Vagina (tissue), 2 donors: ENCODE measurements at places on chromosomes 6 and 20. TPM values are rescaled to one million over a fixed set of nuclear protein-coding genes. Genes with fewer than 3 reads are reported as not detected.

DNA sequence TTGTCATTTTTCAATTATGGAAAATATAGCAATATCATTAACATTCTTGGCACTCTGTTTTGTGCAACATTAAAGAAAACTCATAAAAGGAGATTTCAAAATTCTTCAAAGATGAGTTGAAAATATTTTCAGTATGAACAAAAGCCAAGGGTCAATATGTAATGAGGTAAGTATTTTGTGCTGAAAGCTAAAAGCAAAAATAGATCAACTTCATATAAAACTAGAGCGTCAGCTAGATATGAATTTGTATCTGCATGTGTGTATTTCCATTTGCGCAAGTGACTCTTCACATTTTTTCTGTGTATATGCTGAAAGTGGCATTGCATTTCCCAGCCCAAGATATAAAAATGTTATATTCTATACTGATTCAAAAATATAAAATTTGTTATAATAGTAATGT lies 492.1 kb upstream of the EYS start:
- no peak for DNase-seq
- no peak overlapping the region for H3K27ac ChIP-seq
- no peaks in the 10 kb centered on the region for H3K4me1 ChIP-seq
- no peak overlapping the region for H3K4me3 ChIP-seq
- no peaks in the 10 kb centered on the region for H3K36me3 ChIP-seq
- no peaks in the 10 kb centered on the region for H3K27me3 ChIP-seq

- no peaks in the 10 kb centered on the region for H3K27me3 ChIP-seq
- peaks cover 13% of the 10 kb centered on the region for H3K4me1 ChIP-seq
- no peak overlapping the region for H3K4me3 ChIP-seq
- DNase-seq = no peak
Observed at GRCh38 chr20:56793916-56794315, 164.8 kb downstream of the TFAP2C start.

DNA sequence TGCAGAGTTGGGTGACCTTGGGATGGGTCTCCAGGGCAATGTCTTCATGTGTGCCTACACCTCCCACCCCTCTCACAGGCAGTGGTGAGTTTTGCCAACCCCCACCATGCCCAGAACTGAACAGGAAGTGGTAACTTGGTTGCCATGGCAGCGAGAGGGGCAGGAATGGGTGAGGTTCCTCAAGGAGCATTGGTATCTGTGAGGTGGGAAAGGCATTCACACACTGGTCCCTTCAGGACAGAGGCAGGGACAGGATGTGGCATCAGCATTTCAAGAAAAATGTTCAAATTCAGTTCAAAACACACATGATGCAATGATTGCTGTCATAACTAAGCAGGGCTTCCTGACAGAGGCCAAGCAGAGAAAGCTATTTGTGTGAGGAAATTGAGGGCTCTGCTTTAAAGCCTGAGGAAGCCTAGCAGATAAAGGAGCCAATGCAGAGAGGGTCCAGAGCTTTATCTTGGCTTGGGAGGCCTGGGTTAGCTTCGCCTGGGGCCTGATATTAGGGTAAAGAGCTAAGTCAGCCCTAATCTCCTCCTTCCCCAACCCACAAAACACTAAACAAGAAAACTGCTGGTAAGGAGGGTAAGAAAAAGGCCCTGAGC lies 551 bp downstream of the TREML2 start:
- no peaks in the 10 kb centered on the region for H3K36me3 ChIP-seq
- H3K27me3 ChIP-seq = no peaks in the 10 kb centered on the region
- no peak overlapping the region for H3K27ac ChIP-seq
- H3K4me1 ChIP-seq = no peaks in the 10 kb centered on the region

DNA sequence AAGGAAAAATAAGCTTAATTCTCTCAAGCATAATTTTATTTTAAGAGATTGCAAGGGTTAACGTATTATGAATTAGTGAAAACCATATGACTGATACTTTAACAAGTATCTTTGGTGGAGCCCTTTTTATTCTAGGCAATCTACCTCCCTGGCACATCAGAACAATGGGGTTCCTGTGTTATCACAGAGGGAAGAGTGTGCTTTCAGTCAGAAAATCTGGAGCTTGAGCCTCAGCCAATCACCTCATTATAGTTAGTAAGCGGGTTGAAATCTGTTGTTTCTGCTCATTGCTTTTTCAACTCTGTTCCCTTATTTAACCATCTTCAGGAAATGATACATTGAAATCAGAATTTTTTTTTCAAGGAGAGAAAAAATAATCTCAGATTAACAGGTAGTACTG lies 391 bp downstream of the ADGRF1 start:
- no peaks in the 10 kb centered on the region for H3K36me3 ChIP-seq
- no peak overlapping the region for H3K27ac ChIP-seq

Gene CD83
- 26.0 TPM for total RNA-seq

Gene PKIB
- 2.7 TPM for total RNA-seq

Gene SCUBE3
- 0.49 TPM for total RNA-seq
